Activated CD4-positive, alpha-beta T cell treated with anti-CD3 and anti-CD28 coated beads, Interleukin-2, amount 10 ng/mL, durations not matched to agents 7 days and 5 days (primary cell): ENCODE measurements at places on chromosomes 7 and 10.
A peak's percentile ranks its signal among the peaks of the same experiment; 100 is the strongest.

DNA sequence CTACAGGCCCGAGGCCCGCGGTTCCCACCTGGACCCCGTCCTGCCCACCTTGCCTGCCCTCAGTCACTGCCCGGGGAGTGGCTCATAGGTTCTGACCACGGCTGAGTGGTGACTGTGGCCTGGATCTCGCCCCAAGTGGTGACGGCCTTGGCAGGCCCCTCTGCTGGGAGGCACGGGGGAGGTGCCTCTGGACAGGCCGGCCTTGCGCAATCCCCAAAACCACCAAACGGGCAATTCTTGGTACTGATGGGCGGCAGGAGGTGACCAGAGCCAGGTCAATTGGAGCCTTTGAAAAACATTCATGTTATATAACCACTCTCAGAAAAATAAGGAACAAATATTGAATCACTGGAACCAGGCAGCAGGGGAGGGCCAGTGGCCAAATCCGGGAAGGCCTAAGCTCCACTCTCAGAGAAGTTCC, 83.4 kb downstream of the PRKAG2 start:
- no peak for DNase-seq

DNA sequence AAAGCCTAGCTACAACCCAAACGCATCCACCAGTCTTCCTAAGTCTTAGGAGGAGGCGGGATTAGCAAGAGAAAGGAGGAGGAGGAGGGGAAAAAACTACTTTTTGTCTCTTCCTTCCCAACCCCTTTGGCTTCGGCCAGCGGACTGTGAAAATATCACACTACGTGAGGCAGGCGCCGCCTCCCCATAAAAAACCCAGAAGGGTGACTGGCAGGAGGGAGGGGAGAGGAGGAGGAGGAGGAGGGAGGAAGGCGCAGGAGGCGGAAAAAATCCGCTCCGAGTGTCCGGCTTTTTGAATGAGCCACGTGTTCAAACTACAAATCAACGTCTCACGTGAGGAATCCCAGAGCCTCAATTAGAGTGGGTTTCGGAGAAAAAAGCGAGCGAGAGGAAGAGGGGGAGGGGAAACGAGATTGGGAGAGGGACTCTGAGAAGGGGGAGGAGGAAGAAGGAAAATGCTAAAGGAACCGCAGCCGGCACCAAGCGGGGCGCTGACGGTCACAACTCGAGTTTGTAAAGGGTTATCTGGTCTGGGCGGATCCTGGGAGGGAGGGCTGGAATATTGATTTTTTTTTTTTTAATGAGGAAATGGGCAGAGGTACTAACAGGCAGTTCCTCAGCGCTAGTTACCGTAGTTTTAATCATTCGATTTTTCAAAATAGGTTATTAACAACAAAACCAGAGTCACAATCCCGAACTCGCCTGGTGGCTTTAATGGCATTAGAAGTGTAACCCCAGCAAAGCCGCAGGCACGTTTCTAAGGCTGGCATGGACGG, at the start of gene IGF2BP3:
IGF2BP3 (minus strand) TSS at position 162 of the 776 bp plus-strand sequence. CDS start 381 bp downstream, outside the sequence.
- peak; percentile 31 for DNase-seq

- no peak for DNase-seq
These were observed 332.9 kb upstream of the PRKCQ start for GRCh38 chr10:6912929-6913328.

- no peak for DNase-seq
These were observed 58.8 kb upstream of the HBP1 start for GRCh38 chr7:107109955-107110354.

DNA sequence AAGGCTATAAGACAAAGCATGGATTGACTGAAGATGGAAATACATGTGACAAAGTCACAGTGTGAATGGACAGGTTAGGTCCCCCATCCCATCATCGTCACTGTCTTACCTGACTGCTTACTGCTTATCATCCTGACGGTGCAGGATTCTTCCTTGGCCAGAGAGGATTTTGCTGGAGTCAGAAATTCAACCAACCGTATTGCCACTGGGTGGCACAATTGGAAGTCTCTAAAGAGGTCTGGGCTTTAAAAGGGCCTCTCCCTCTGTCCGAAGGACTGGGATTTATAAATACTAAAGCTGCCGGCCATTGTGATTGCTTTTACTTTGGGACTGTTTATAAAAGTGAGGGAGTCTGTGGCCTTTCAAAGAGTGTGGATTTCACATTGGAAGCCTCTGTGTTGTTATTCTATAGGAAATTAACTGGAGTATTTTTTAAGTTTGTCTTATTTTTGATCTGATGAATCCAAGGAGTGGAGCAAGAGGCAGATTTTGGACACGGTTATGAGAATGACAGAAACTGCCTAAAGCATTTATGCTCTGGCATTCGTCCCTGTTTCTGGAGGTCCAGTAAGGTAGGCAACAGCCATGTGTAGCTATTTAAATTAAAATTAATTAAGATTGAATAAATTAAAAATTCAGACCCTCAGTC, 113.3 kb upstream of the CREB5 start:
- no peak for DNase-seq

- no peak for DNase-seq
These were observed 30.6 kb upstream of the PFKFB3 start for GRCh38 chr10:6171881-6172695.

DNA sequence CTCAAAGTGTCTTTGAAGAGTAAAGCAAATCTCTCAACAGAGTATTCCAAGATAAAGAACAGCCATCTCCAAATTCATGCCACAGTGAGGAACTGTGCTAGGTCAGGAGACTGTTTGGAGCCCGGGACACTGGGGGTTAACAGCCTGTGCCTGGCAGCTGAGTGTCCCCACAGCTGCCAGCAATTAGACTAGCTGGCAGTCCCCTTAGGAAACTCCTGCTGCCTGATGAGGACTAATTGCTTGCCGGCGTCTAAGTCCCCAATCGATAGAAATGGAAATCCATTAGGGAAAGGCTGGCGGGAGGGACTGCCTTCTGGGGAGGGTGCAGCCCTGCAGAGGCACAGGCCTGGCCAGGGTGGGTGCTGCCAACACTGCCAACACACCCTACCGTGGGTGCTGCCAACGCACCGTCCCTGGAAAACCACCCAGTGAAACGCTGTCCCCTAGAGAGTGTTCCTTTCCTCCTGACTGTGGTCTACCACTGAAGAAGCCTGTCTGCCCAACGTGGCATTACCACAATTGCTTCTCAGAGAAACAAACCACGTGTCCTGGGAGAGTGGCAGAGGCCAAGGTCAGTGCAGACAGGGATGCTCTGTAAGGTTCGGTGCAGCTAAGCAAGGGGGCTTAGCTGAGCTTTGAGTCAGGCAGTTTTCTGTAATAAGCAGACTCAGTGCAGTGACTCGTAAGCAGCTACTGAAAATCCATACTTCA, 60.8 kb downstream of the XRCC2 start:
- no peak for DNase-seq

- DNase-seq = no peak
These were observed 26.0 kb downstream of the HIP1 start for GRCh38 chr7:75712517-75713361.

DNA sequence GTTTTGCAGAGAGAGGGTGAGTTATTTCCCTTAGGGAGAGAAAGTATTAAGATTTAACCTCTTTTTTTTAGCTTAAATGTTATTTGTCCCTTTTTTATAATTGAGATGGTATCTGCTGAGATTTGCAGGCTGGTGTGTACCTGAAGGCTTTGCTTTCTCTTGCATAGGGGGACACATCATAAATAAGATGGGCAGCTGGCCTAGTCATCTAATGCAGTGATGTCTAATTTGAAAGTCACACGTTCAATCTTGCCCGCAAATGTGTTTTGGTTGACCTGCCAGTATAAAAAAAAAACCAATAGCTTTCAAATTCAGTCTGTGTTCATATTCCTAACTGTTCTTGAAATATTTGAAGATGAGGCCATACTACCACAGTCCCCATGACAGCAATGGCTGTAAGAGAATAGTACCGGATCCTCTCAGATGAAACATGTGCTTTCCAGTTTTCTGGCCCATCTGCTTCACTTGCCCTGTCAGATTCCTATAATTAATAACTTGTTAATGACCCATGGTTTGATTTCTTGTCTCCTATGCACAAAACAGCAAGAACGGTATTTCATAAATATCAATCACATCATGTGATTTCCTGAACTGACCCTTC, 914.2 kb downstream of the IPMK start:
- no peak for DNase-seq

GRCh38 chr7:54788664-54789063, 29.7 kb upstream of the SEC61G start:
- no peak for DNase-seq

DNA sequence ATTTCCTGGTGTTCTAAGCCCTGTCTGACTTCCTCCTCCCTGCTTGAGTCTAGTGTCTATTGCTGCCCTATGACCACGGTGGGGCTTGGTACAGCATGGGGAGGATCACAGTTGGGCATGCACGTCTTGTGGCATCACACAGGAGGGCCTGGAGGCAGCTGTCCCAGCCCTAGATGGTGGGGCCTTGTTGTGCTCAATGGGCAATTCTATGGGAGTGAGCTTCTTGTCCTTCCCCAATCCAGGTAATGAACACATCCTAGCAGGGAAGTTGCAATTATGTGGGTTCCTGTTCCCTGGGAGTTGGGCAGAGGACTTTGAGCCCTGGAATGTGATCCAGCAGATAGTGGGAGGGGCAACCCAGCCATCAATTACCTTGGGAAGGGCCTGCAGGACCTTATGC, 10.8 kb upstream of the FAM3C start:
- no peak for DNase-seq

- no peak for DNase-seq
These were observed 52.0 kb downstream of the P4HA1 start for GRCh38 chr10:73044378-73045285.

GRCh38 chr10:132456881-132457280, 59.9 kb downstream of the PWWP2B start:
- DNase-seq = no peak

GRCh38 chr7:128938544-128939074, 882 bp downstream of the IRF5 start:
- DNase-seq = peak; percentile 16

DNA sequence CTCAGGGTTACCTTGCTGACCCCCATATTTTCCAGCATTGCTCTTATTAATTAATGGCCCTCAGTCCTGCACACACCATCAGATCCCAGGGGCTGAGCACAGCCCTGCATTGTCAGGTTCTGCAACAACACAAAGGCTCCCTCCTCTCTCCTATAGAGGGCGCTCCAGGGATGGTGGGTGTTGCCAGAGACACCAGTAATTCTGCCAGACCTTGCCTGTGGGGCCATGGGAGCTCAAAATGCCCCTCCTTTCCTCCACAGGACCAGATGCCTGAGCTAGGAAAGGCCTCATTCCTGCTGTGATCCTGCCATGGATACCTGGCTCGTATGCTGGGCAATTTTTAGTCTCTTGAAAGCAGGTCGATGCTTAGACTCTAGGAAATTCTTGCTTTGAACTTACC, 42.8 kb upstream of the PRSS58 start:
- peak; percentile 52 for DNase-seq

- DNase-seq = peak; percentile 53
These were observed 177.1 kb upstream of the SVIL start for GRCh38 chr10:29811751-29812427.

DNA sequence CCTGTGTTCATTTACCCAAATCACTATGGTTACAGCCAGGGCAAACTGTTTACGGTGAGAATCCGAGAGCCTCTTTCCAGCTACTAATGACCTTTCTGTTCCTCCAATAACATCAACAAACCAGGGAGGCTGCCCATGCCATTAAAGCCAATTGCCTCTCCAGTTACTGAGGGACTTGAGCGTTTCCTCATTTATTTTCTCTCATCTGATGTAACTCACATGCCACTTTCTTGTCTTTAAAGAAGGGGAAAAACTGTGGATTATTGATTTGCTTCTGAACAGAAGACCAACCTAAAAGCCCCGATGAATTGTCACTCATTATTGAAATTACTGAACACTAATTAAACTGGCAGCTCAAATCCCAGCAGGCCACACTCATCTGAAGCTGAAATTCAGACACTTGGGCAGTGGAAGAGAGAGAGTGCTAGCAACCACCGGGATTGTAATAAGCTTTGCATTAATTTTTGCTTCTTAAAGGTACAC, 595.8 kb upstream of the MKI67 start:
- DNase-seq = no peak

DNA sequence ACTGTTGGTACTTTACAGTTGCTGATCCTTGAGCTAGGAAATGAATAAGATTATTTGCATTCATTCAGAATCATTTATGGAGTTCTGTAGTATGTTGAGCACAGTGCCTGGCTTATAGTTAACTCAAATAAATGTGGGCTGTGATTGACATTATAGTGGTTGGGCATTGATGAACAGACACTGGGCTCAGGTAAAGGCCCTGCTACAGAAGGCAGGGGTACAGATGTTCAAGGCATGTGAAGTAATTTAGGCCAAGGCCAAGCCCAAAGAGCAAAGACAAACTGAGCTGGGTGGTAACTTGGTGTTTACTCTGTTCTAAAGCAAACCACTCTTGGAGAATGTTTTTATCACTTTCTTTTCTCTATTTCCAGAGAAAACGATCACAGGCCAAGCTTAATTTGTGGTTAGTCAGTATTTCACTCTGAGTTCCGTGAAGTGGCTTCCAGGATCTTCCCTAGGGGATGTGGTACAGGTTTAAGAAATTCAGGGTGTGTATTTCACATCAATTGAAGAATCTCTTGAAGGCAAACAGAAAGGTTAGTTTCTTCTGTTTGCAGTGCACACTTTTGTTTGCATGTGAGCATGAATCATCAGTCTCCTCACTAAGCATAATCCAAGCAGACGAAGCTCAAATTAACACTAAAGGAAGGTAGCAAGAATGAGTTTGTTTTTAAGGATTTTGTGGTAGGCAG, 113.9 kb upstream of the PRR15 start:
- DNase-seq = no peak
